ENCODE measurements at places on chromosomes 13 and 19.

- no peaks in the 10 kb centered on the region for H3K36me3 ChIP-seq
- peaks cover 2% of the 10 kb centered on the region for H3K4me1 ChIP-seq
- no peak overlapping the region for H3K27ac ChIP-seq
- no peak for DNase-seq
Observed at GRCh38 chr13:30085087-30085486, 222.3 kb downstream of the KATNAL1 start.

DNA sequence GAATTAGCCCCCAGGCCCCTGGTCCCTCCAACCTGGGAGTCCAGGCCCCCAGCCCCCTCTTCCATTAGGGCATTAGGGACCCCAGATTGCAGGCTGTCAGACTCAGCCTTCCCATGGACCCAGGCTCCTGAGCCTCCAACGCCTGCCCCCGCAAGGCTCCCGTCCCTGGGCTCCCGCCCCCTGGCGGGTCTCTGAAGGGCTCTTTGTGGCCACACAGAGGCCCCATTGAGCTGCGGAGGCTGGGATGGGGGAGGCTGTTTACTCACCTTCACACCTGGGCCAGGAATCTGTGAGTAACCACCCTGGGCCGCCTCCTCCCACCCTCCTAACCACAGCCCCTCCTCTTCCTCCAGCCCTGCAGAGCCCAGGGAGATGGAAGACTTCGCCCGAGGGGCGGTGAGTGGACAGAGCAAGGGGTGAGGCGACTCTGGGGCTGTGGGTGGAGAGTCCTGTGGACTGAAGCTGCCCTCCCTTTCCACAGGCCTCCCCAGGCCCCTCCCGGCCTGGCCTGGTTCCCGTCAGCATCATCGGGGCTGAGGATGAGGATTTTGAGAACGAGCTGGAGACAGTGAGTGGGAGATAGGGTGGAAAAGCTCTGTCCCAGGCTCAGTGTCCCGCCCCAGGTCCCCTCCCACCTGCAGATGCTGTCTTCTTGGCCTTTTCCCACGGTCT, 4.9 kb downstream of the ARHGEF1 start:
- H3K27ac ChIP-seq: peak overlapping the region; percentile 93
- peaks cover 57% of the 10 kb centered on the region for H3K4me1 ChIP-seq

GRCh38 chr19:485583-486236, 10.6 kb upstream of the MADCAM1 start:
- peaks cover 7% of the 10 kb centered on the region for H3K36me3 ChIP-seq
- H3K4me1 ChIP-seq: peaks cover 3% of the 10 kb centered on the region
- peaks cover 16% of the 10 kb centered on the region for H3K27me3 ChIP-seq
- no peak overlapping the region for H3K4me3 ChIP-seq

DNA sequence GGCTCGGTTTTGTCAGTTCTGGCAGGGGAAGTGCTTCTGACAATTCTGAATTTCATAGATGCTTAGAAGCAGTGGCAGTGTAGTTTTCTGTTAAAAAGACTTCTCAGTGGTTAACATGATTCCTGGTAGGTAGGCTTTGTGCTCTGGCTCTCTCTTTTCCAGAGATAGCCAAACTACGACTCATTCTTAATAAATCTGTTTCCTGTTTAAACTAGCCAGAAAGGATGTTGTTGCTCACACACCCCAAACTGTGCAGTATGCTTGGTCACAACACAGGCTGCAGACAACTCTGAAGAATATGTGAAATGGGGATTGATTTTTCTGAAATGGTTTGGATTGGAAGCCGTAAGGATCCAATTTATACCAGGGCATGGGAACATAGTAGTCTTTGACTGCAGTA, 711.5 kb downstream of the PCDH17 start:
- H3K4me3 ChIP-seq: no peak overlapping the region
- H3K27me3 ChIP-seq: no peaks in the 10 kb centered on the region
- no peaks in the 10 kb centered on the region for H3K36me3 ChIP-seq

DNA sequence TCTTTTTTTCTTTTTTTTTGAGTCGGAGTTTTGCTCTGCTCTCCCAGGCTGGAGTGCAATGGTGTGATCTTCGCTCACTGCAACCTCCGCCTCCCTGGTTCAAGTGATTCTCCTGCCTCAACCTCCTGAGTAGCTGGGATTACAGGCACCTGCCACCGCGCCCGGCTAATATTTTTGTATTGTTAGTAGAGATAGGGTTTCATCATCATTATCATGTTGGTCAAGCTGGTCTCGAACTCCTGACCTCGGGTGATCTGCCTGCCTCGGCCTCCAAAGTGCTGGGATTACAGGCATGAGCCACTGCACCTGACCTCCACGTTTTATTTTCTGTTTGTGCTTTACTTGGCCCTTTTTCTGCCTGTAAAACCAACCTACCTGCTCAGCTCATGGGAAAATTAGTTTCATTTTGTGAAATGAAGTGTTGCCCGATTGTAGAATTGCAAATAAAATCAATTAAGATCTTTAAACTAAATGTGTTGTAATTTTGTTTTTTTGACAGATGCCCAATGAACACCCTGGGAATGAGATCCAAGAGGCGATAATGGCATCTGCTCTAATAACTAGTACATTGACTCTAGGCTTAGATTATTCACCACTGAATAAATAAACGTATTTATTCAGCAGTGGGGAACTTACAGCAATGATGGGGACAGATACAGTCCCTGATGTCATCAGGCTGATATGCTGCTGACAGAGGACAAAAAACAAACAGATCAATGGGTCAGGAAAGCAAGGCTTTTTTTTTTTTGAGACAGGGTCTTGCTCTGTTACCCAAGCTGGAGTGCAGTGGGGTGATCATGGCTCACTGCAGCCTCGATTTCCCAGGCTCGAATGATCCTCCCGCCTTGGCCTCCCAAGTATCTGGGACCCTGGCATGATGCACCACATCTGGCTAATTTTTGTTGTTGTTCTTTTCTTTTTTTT, 2.2 kb upstream of the RAB11B start:
- DNase-seq: no peak
- no peaks in the 10 kb centered on the region for H3K27me3 ChIP-seq
- peaks cover 24% of the 10 kb centered on the region for H3K4me1 ChIP-seq
- no peak overlapping the region for H3K27ac ChIP-seq

GRCh38 chr19:36417752-36418286, 625 bp downstream of the ZFP82 start:
- peak; percentile 39 for DNase-seq
- peak overlapping the region; percentile 94 for H3K4me3 ChIP-seq
- peaks cover 16% of the 10 kb centered on the region for H3K27me3 ChIP-seq
- peaks cover 52% of the 10 kb centered on the region for H3K36me3 ChIP-seq
- H3K4me1 ChIP-seq: peaks cover 18% of the 10 kb centered on the region

DNA sequence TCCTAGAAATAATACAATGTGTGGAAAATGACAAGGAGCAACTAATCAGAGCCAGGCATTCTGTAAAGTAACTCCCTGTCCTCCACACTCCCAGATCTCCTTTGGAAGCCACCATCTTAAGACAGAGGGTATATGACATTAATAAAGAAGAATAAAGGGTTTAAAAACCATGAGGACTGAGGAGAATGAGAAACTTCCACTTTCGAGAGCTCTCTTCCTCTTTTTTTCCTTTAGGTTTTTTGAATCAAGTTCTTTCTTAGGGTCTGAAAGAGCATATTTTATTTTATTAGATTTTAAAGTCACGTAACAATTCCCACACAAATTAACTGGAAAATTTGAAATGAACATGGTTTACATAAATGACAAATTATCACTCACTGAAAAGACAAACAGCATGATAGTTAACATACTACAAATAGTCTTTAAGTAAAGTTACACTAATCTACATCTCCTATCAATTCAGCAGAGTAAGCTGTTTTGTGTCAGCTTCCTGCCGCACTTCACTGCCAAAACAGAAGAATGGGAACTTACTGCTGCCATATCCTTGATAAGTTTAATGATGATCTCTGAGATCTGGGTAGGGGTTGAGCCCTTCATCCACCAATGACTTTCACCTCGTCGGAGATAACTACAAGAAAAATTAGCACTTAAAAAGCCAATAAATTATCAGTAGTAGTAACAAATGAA, 38.6 kb upstream of the FBXL3 start:
- H3K27me3 ChIP-seq: no peaks in the 10 kb centered on the region
- no peak for DNase-seq
- peaks cover 5% of the 10 kb centered on the region for H3K4me1 ChIP-seq
- peaks cover 35% of the 10 kb centered on the region for H3K36me3 ChIP-seq
- H3K4me3 ChIP-seq: no peak overlapping the region
- no peak overlapping the region for H3K27ac ChIP-seq

DNA sequence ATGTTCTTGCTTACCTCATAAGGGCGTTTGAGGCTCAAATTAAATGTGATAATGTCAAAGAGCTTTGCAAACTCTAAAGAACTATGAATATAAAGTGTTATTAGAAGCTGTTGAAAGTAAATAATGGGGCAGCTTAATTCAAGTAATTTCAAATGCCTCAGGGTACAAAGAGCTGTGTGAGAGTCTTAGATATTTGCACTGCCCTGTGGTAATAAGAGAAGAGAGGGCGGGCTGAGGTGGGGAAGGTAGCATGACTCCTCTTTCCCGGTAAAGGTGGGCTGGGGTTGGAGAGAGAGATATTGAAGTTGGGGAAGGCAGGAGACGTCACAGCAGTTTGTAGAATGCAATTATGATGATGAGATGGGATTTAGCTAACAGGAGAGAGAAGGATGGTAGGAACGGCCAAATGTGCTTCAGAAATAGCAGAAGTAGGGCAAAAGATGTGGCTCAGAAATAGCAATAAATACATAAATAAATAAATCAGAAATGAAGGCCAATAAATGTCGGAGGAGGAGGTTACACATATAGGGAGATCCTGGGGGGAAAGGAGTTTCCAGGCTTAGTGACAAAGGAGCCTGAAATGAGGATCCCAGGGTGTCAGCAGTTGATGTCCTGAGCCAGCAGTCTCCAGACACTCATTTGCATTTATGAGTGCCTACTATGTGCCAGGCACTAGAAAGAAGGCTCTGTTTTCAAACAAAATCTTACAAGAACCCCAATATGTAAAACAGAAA, 35.7 kb upstream of the RCBTB2 start:
- DNase-seq: no peak
- no peak overlapping the region for H3K27ac ChIP-seq
- peaks cover 52% of the 10 kb centered on the region for H3K27me3 ChIP-seq
- H3K4me3 ChIP-seq: no peak overlapping the region
- peaks cover 7% of the 10 kb centered on the region for H3K4me1 ChIP-seq

DNA sequence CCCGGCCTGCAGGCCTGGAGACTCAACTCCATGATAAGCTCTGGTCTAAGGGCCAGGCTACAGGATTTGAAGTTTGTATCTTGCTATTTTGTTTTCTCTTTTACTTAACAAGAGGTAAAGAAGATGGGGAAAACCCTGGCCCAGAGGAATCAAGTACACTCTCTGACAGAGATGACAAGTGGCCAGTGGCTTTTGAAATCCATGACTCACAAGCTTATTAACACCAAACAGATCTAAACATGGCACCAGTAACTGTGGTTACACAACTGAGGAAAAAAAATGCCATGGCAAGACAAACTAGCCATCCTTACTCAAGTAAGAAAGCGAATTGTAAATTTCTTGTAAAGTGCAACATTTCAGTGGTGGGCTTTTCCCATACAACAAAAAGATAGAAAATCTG, 72.6 kb upstream of the SERTM1 start:
- H3K27ac ChIP-seq: no peak overlapping the region
- no peak for DNase-seq
- no peaks in the 10 kb centered on the region for H3K36me3 ChIP-seq
- no peaks in the 10 kb centered on the region for H3K4me1 ChIP-seq
- no peak overlapping the region for H3K4me3 ChIP-seq

GRCh38 chr19:35495107-35496064, 5.1 kb upstream of the KRTDAP start:
- H3K4me1 ChIP-seq: peaks cover 8% of the 10 kb centered on the region
- peak; percentile 84 for DNase-seq

GRCh38 chr19:6806488-6806887, 34.0 kb downstream of the VAV1 start:
- H3K4me3 ChIP-seq: no peak overlapping the region
- no peaks in the 10 kb centered on the region for H3K27me3 ChIP-seq
- H3K4me1 ChIP-seq: peaks cover 51% of the 10 kb centered on the region
- H3K36me3 ChIP-seq: peaks cover 40% of the 10 kb centered on the region

DNA sequence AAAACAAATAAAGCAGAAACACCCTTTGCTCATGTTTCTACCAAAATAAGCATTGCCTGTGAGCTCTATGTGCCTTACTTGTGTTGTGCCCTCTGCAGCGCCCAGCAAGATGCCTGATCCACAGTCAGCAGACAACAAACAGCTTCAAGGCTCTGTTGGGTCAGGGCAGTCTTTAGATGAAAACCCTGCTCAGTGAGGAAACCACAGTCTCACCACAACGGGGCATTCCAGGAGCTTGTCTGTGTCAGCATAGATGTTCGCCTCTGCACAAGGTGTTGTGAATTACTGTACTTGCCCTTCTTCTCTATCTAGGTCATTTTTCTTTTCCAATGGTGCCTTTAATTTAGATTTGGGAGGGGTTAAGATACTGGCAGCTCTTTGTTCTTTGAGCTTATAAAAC, 251.9 kb downstream of the COL4A1 start:
- H3K4me1 ChIP-seq: no peaks in the 10 kb centered on the region
- peaks cover 5% of the 10 kb centered on the region for H3K27me3 ChIP-seq
- H3K27ac ChIP-seq: no peak overlapping the region
- no peak overlapping the region for H3K4me3 ChIP-seq
- H3K36me3 ChIP-seq: no peaks in the 10 kb centered on the region

DNA sequence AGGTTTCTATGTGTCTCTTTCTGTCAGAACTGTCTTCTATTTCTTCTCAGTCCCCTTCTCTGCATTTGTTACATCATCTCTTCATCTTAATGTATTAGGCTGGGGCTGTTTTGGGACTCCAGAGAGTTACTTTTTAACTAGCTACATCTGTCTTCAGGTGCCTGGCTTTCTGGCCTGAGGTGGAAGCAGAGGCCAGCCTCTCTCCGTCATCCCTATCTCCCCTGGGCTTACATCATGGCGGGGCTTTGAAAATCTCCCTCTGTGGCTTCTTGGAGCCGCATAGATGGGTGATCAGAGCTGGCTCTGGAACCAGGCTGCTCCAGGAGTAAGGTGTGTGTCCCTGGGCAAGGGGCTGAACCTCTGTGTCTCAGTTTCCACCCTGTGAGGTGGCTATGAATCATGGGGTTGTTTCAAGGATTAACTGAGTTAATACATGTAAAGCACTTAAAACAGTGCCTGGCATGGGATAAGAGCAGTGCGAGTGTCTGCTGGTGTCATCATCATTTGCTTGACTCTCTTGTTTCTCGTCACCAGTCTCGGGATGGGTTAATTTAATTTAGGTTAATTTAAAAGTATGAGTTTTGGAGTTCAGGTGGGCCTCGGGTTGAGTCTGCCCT, 2.0 kb downstream of the EPN1 start:
- H3K4me1 ChIP-seq: peaks cover 53% of the 10 kb centered on the region
- H3K27me3 ChIP-seq: no peaks in the 10 kb centered on the region
- no peak for DNase-seq
- H3K4me3 ChIP-seq: peak overlapping the region; percentile 96
- H3K27ac ChIP-seq: peak overlapping the region; percentile 71

DNA sequence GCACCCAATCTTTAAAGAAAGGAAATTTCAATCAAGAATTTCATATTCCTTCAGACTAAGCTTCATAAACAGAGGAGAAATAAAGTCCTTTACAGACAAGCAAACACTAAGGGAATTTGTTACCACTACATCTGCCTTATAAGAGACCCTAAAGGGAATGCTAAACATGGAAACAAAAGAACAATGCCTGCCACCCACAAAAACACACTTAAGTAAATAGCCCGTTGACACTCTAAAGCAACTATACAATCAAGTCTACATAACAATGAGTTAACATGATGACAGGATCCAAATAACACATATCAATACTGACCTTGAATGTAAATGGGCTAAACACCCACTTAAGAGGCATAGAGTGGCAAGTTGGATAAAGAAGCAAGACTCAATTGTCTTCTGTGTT, 1056.9 kb upstream of the ATXN8OS start:
- no peaks in the 10 kb centered on the region for H3K27me3 ChIP-seq
- H3K4me1 ChIP-seq: no peaks in the 10 kb centered on the region
- H3K36me3 ChIP-seq: no peaks in the 10 kb centered on the region
- no peak for DNase-seq
